NCI-H1417 treated with DMSO at 0.1 percent for 48 hours (cell line): ENCODE measurements at places on chromosomes 7 and 10.

DNA sequence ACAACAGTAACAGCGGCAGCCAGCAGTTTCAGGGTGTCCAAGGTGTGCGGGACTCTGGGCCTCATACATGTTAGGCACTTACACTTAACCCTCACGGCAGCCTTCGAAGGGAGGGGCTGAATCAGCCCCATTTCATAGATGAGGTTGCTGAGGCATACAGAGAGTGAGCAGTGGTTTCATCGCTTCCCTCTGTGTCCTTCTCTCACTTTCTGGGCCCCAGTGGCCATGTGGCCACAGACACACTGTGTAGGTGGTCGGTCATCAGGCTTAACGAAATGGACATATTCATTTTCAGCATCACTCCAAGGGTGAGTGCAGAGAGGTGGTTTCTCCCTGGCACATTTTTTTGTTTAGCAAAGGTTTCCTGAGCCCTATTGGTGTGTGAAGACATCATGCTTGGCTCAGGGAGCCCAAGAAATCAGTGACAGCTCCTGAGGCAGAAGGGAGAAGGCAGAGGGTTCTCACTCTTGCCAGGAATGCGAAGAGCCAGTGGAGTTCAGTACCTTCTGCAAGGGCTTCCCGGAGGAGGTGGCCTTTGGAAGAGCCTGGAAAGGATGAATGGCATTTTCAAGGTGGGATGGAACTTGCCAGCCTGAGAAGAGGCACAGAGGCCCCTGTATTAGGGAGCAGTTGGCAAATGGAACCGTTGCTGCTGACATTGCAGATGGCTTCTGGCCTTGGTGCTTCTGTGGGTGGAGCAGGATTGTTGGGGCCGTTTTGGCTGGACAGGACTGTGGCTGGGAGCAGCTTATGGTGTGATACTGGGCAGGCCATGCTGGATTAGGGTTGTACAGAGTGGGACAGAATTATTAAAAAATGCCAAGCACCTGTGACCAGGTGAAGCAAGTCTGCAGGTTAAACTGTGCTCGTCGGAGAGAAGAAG lies 61.7 kb upstream of the PPIF start:
- DNase-seq: no peak

DNA sequence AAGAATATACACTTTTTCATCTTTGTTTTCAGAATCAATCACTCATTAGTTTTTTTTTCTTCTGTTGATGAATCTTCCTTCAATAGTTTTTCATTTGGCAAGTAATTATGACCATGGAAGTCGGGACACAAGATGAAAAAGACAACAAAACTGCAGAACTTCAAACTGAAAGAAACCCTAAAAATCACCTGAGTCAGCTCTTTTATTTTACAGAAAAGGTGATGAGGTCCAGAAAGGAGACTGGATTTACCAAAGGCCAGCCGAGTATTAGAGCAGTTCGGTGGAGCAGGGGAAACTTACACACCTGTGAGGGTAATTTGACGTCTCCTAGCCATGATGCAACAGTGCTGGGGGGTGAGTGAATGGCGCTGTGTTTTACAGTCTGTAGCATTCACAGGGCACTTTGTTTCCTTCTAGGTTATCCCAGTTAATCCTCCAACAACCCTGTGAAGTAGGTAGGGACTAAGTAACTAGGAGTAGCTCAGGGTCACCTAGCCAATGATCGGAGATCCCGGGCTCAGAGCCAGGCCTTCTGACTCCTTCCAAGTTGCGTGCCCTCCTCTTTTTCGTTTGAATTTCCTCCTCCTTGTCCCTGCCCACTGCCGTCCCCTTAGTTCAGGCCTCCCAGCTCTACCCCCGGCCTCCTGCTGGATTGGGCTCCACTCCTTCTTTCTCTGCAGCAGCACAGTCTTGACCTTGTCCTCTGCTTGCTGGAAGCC lies 14.0 kb downstream of the RBM20 start:
- DNase-seq: no peak

GRCh38 chr10:5563991-5564536 lies 39.3 kb downstream of the CALML3 start:
- no peak for DNase-seq

DNA sequence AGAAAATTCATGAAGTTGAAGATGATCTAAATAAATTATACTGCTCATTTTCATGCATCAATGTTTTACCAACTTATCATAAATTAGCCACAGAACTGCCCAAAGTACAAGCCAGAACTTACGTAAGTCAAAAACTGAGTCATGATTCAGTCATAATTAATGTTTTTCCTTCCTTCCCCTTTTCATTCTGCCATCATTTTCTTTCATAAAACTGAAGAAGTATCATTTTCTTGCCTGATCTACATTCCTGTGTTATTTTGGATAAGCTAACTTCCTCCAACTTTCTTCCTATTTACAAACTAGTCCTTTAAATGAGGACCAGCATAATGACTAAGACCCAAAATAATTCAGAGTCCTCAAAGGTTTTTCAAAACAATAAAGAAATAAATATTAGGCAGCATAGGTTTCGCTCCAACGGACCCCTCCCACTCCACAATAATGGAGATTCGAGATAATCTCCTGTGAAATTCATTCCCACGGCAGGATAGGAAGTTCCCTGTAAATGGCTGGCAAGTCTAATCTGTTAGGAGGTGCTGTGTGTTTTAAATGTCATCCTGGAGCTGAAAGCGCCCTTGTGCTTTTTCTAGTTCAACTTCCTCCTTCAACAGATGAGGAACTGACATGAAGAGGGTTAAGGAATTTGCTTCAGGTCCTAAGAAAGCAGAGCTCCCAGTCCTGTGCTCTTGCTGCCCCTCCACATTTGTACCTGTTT lies 218.9 kb downstream of the DOCK4 start:
- no peak for DNase-seq

GRCh38 chr7:32579776-32580175 lies 84.5 kb downstream of the AVL9 start:
- DNase-seq: no peak

GRCh38 chr10:133184591-133185244 lies 24.7 kb downstream of the KNDC1 start:
- no peak for DNase-seq
